ENCODE measurements at places on chromosomes 1 and 21.

DNA sequence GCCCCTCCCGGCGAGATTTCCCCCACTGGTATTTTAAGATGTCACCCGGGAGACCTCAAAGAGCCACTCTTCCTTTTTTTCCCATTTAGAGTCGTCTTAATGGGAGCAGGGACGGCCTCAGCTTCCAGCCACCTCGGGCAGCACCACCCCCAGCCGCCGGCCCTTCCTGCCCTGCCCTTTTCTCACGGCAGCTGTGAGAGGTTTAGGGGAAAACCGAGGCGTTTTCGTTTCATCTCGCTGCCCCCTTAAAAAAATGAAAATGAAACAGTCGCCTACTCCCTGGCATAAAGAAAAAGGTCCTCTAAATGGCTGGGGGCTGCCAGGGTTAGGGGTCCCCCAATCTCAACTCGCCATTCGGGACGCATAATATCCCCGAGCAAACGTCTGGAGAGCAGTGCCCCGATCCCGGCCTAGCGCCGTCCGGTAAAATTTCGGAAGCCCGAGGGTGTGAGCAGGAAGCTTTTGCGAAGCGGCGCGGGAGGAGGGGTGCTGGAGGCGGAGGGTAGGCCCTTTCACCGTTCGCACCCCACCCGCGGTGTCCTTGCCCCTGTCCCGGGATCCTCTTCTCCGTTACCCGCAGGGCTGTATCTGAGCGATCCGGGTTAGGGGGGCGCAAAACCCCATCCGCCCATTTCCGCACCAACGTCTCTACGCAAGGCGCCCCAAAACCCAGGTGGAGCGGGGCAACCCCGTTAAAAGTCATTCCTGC, 1.2 kb downstream of the RUNX3 start:
- DNase-seq, result peak; percentile 25

DNA sequence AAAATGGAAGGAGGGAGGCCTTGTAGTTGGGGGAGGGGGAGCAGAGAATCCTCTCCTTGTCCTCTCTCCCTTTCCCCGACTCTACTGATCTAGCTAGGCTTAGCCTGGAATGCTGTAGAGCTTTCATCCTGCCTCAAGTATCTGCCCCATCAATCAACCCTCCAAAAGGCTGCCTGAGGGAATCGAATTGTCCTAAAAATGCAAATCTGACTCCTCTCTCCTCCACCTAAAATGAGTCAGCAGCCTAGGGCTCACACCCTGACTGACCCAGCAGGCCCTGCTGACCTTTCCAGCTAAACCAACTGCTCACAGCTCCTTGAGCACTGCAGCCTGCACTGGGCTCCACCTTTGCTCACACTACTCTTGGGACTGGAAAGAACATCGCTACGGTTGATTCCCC, 2.8 kb downstream of the HPDL start:
- no peak for DNase-seq

DNA sequence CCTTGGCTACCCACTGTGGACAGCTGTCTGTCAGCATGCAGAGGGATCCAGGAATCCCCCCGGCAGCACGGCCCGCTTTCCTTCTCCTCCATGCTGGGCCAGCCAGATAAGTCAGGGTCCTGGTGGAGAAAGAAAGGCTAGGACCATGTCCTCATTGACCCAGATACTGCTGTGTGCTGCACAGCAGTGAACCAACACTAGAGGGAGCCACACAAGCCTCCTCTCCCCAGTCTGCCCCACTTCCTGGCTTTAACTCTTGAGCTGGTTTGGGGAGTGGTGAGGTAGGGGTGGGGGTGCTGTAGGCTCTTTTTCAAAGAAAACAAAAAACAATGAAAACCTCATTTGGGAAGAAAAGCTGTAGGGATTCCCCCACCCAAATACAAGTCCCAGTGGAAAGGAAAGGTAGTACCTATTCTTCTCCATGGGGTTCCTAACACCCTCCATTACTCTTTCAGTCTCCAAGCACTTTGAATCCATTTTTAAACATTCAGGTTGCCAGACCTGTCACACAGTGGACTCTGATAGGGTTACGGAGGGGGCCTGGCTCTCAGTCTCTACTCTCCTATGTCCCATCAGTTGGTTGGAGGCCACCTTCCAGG, 84.9 kb upstream of the CD1D start:
- no peak for DNase-seq

DNA sequence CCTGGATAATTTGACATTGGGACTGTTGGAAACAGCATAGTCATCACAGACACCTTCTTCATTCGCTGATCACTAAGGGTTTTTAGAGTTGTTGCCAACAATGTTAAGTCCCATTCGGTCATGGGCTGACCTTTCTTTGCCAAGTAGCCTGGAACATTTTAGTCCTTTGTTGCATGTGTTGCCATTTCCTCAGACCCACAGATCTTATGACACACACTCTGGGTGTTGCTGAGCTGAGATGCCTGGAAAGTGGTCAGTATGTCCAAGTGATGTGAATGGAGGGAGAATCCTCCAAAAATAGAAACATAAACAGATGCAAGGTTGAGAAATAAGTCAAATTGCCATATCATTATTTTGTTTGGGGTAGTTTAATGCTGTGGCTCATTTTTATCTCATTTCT, 61.5 kb upstream of the GJA5 start:
- no peak for DNase-seq

DNA sequence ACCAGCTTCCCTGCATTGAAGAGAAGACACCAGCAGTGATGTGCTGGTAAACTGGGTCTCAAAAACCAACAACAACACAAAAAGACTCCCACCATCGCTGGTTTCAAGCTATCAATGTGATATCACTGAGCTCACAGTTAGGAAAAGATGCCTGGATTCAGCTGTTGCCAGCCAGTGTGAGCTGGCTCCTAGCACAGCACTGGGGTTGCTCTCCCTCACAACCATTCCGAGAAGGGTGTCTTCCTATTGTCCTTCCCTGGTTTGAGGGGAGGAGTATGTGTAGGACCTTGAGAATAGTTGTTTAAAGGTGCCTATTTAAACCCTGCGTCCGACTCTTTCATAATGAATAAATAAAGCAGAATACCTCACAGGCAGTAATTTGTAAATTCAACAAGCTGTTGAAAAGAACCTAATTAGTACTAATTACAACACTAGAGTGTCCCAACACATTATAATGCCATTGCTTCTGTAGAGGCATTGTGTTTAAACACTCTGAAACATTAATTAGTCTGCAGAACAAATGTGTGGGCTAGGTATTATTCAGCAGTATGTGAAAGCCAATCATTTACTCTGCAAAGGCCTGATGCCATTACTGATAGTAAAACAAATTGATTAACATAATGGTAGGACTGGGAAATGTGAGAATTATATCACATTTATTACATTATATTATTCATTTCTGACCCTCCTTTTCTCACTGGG, 17.2 kb downstream of the NIBAN1 start:
- no peak for DNase-seq

DNA sequence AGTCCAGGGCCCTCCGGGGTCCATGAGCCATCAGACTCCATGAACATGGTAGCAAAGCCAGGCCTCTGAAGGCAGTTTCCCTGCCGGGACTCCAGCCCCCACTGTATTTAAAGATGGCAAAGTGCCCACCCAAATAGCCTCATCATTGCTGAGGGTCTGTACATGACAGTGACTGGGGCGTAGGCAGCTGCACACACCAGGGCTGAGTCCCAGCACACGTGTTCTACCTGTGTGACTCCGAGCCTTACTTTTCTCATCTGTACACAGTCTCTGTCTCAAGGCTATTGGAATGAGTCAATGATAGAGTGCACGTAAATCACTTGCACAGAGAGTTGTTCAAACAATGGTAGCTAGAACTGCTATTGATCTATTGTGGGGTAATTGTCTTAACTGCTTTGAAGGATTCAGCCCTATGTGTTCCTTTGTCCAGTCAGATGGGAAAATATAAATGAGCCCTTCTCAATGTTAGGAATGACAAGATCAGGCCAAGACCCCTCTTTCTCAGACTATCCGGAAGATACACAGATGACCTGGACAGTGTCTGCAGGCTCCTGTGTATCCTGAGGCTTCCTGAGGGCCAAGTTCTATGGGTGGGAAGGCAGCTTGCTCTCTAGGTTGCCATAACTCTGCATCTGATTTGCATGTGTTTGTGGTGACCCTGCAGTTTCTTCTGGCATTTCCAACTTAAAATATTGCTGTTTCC, 48.9 kb downstream of the RASSF5 start:
- no peak for DNase-seq

DNA sequence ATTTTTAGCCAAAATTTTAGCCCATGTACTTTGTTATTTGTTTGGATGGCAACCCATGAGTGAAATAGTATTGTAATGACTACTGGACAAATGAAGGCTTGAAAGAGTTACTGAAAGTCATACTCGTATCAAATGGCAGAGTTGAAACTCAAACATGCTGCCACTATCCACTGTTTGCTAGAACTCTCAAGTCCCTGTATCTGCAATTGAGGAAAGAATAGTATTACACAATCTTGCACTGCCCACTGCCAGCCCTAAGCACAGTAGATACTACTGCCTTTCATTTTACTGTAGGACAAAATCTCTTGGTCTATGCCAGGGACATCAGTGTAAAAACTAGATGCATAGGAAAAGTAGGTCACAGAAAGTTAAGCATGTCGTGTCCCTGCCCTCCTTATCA, 581.1 kb upstream of the PLXNA2 start:
- no peak for DNase-seq

DNA sequence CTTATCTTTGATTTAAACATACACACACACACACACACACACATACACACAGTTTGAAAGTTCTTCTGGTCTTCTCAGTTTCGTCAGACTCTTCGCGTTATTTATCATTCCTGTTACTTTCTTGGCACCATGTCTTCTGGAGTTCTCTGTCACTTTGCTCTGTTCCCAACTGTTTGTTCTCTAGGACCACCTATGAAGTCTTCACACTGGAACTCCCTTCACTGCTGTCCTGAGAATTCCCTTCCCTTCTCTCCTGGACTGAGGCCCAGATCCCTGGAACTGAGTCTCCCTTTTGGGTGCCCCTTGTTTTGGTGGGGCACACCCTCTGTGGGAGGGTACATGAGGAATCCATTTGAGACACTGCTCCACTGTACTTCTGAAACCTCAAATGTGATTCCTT, 30.5 kb downstream of the ALG14 start:
- DNase-seq, result no peak

- no peak for DNase-seq
These were observed at the start of gene GPR153 for GRCh38 chr1:6260961-6261614. Gene GPR153, minus strand, starts transcription at chr1:6261098. Its CDS starts 6,193 bp downstream, at chr1:6254905.

- DNase-seq, result no peak
These were observed 314.4 kb upstream of the ZP4 start for GRCh38 chr1:238205045-238205662.

DNA sequence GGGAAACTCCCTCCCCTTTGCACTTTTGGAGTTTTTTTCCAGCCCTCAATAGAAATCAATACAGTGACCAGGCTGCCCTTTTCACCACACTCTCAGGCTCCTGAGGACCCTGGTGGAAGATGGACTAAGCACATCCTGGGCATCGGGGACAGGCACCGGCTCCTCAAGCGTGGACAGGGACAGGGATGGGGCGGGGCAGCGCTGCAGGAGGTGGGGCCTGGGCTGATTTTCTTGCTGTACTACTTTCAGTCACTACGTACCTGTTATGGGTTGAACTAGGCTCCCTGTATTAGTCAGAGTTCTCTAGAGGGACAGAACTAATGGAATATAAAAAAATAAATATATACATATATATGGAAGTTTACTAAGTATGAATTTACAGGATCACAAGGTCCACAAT, 2.5 kb downstream of the MX2 start:
- DNase-seq, result no peak

DNA sequence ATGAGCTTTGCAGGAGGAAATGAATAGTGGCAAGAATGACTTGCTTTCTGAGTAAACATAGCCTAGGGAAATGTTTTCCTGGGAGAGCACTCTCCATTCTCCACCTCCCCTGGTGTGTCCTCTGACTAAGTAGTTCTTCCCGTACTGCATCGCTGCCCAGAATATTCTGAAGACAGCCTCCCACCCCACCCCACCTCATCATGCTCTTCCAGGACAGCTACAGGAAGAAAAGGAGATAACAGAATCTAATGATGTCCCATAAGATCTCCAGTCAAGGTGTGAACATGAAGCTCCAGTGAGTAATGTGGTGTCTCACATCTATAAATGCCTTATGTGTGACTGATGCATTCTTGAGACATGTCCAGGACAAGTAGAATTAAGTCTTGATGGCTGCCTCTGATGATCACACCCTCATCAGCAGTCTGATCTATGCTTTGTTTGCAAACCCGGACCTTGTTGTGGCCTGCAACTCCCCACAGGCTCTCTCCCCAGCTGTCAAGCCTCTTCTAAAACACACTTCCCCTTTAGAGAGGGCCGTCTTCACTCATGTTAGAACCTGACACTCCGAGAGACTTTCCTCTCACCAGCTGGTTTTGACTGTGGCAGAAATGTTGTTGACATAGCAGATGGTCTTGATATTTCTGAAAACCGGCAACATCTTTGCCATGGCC, 183.0 kb downstream of the CYYR1 start:
- DNase-seq, result peak; percentile 96

GRCh38 chr21:28899744-28900143, 92.9 kb downstream of the LTN1 start:
- no peak for DNase-seq

DNA sequence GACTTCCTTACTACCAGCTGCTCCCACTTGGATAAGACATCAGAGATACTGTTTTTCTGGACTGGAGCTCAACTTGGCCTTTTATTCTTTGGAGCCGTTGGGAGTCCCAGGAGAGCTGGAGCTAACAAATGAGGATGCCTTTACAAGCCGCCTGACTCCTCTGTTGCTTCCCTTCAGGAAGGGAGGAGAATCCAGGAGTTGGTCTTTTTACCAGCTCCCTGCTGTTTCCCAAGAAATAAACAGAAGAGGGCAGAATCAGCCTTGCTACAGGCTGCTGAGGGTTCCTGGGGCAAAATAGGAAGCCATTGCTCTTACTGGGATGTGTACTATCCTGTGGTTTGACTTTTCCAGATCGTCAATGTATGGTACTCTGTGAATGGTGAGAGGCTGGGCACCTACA, 1.5 kb downstream of the EIF3I start:
- no peak for DNase-seq

- no peak for DNase-seq
These were observed 19.9 kb upstream of the CLDN14 start for GRCh38 chr21:36499578-36500471.

GRCh38 chr1:205061665-205062069, 18.7 kb downstream of the CNTN2 start:
- DNase-seq, result peak; percentile 75

DNA sequence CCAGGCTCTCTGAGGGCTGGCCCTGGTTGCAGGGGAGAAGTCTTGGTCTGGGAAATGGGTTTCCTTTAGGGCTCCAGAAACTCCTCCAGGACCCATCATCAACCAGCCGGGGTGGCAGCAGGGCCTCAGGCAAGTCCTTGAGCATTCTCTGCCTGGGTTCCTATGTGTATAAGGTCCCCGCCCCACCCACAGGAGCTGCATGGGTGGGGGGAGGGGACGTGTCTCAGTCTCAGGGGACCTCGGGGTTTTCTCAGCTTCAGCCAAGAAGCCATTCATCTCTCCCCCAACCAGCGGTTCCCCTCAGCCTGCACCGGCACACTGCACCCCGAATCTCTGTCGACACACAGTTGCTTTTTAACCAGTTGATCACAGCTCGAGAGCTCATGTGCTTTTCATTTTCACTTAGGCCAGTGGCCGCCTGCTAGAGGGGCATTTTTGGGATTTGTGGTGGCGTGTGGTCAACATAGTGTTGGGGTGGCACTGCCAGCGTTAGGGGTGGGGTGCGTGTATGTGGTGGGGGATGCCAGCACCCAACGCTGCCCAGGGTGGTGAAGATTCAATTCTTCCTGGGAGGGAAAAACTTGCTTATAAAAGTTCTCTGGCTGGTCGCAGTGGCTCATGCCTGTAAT, 6.5 kb downstream of the RUNX3 start:
- DNase-seq, result no peak
